ENCODE measurements at places on chromosomes 5 and 9.

DNA sequence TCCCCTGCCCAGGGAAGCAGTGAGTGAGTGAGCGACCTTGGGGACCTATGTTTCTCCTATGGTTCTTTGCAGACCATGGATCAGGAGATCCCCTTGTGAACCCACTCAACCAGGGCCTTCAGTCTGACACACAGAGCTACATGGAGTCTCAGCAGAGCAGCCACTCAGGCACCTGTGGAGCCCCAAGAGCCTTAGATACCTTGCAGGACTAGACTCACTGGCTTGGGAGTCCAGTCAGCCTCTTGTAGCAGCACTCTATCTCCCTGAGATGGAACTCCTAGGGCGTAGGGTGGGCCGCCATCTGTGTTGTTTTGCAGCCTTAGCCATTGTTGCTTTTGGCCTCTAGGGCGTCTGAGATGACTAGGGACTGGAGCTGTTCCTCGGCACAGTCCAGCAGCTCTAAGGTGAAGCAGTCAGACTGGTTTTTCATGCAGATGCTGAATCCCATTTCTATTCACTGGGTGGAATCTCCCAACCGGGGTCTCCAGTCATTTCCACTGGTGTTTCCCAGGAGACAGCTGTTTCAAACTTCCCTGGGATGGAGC lies 284.6 kb upstream of the RPS23 start:
- DNase-seq = no peak

- peak; percentile 59 for DNase-seq
These were observed 204.8 kb downstream of the C9orf50 start for GRCh38 chr9:129415942-129416651.

- no peak for DNase-seq
These were observed 135.9 kb downstream of the COL23A1 start for GRCh38 chr5:178454303-178454702.

GRCh38 chr9:86043999-86044398 lies 55.4 kb downstream of the GOLM1 start:
- no peak for DNase-seq

GRCh38 chr5:135214897-135215616 lies 181.0 kb upstream of the PITX1 start:
- peak; percentile 46 for DNase-seq
